ENCODE measurements at places on chromosomes 5 and 9.

- no peak for DNase-seq
Observed at GRCh38 chr5:151605559-151605958, 14.4 kb upstream of the FAT2 start.

GRCh38 chr9:72158680-72159079, 9.4 kb downstream of the GDA start:
- DNase-seq = no peak

DNA sequence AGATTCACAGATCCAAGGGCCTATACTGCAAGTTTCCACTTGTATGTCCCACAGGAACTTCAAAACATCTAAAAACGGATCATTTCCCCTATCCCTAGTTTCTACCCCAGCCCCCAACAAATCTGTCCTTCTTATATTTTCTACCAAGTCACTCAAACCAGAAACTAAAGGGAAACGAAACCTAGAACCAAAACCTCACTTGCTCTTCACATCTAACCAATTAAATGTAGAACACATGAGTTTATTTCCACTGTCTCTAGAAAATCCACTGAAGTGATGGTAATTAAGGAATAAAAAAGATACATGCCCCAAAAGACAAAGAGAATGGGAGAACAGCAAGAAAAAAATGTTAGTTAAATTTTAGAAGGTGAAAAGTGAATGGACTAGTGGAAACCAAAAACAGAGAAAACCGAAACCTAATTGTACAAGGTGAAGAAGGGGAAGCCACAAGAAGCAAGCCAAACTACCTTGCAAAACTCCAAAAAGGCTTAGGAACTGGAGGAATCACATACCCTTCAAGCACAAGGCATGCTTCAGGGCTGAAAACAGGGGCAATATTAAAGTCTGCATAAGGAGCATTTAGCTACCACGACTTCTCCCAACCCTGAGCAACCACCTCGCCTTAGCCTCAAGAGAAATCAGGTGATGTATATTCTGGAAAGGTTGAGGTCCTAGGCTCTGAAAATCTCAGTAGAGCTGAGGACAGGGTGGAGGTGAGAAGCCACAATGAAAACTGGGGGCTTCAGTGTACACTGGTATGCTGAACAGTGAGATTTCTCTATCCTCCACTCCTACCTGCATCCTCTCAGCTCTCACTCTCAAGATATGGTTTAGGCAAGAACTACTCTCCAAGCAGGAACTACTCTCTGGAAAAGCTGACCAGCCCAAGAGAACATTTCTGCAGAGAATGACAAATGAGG, 11.1 kb downstream of the SMU1 start:
- DNase-seq = no peak

DNA sequence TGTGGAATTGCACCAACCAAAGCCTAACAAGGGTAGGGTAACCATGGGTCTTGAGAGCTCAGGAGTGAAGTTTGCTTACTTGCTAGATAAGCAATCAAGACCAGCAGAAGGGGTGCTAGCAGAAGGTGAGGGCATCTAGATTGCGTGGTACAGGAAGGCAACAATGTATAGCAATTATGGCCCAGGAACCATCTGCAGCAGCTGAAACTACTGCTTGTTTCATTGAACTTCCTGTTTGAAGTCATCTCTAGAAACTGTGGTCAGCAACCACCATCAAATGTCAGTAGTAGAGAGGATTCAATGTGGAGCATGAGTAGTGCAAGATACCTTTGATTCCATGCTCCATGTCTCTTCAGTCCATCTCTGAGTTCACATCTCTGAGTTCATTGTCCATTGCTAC, 462.1 kb upstream of the GRAMD2B start:
- no peak for DNase-seq

- no peak for DNase-seq
Observed at GRCh38 chr9:118419676-118420075, 715.5 kb downstream of the TLR4 start.

DNA sequence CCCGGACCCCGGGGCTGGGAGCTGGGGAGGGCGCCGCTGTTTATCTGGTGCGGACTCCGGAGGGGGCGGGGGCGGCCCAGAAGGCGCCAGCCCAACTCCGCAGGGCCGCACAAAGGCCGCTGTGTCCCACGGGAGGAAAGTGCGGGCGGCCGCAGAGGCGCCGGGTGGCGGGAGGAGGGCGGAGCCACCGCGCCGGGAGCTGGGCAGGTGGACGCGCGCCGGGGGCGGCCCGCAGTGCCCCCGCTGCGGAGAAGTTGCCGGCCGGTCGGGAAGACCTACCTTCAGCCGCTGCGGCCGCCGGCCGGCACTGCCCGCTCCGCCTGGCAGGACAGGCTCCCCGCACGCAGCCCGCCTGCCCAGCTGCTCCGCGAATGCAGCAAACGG, 43.6 kb downstream of the NACC2 start:
- DNase-seq = no peak

- no peak for DNase-seq
Observed at GRCh38 chr5:31962871-31963307, 211.2 kb downstream of the GOLPH3 start.

DNA sequence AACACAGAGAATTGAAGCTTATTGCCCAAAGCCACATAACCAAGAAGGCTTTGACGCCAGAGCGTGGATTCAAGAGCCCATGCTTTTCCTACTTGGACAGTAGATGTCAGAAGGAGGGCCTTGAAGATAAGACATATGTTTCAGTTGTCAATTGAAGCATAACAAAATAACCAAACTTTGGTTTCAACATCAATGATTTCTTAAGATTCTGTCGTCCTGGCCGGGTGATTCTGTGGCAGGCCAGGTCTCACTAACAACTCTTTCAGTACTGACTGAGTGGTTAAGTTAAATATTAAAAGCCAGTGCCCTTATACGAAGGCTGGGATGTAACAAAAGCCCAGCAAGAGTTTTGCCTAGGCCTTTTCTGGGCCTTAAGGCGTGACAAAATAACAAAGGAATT, 94.0 kb downstream of the RCL1 start:
- DNase-seq = no peak

DNA sequence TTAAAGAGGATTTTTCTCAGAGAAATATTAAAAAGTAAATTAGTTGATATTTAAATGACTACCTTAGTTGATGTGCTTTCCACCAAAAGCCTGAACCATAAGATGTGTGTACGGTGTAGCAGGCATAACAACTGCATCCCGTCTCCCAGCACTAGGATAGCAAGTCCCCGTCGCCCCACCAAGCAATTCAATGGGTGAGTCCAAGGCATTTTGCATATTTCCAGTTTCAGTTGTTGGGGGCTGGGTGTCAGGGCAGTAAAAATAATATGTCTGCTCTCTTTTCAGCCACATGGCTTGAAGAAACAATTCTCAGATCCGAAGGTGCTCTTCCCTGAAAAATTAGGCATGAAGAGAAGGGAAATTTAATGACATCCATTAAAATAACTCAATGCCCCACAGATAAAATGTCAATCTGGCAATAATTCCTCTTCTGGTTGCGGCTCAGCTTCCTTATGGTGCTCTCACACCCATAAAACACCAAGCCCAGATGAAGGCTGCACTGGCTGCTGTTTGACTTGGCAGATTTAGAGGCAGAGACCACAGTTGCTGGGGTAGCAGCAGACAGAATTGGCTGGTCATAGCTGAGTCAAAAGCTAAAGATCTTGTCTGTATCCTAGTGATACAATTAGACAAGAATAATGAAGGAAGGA, 124.4 kb upstream of the ADCY2 start:
- no peak for DNase-seq

GRCh38 chr5:124408738-124409453, 337.5 kb downstream of the ZNF608 start:
- no peak for DNase-seq

DNA sequence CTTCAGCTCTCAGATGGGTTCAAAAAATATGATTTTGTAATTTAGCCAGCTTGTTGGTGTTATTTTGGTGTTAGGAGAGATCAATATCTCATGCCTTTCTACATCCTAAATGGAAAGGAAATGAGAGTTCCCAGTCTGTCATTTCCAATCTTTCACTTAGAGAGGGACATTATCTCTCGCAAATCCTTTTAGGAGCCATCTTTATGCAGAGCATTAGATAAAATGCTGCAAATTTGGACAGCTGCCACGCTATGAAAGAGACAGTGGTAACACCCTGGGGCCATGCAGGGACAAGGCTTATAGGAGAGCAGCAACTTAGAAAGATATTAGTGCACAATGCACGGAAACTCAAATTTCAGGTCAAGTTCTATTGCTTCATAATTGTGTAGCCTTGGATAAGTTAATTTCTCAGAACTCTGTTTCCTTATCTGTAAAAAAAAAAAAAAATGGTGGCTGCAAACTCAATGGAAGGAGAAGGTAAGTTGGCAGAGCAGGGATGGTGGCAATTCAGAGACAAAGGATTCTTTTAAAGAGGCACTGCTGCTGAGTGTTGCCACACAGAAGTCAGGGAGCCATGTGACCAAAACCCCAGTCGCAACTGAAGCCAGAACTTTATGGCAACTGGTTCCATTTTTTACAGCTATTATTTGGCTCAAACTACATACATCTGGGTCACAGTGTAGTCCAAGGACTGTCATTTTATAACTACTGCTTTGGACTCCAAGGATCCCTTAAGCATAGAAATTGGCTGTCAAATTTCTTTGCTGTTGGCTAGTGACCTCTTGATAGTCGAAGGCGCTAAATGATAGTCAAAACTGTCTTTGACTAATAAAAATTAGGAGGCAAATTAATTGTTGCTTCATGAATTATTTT, 210.2 kb downstream of the FRMD3 start:
- DNase-seq = no peak

GRCh38 chr5:168217497-168217896, 73.9 kb upstream of the WWC1 start:
- no peak for DNase-seq

GRCh38 chr9:136312436-136312835, 8.5 kb upstream of the CCDC187 start:
- DNase-seq = no peak

GRCh38 chr9:4574657-4575243, 84.5 kb downstream of the SLC1A1 start:
- no peak for DNase-seq

DNA sequence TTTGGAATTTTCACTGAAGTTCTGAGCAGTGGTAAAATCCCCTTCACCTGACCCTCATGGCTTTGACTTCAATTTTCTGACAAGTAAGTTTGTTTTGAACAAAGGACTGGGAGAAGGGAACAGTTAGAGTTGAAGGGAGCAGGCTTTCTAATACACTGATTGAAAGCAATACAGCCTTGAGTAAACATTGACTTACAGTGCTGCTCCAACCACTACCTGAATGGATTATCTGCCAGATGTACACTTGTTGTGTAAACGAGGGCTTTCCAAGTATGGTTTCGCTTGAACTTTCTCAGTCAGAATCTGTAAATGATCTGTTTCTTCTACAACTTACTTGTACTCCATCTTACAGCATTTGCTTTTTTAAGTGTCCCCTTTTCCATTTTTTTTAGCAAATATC, 1414.9 kb upstream of the NUDT12 start:
- DNase-seq = peak; percentile 30

DNA sequence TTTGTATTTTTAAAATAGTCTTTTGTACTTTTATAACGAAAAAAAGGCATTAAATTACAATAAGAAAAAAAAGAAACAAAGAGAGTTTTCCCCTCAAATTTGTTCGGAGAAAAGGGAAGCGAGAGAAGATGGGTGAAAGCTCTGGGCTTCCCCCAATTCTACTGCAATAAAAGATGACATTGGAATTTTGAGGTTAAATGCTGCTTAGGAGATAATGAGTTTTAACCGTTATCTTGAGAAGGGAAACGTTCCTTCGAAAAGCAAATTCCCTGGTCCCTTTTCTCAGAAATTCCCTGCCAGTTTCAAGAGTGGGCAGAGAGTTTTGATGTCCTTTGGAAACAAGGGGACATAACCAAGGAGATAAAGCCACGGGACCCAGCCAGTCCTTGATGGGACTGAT, 18.4 kb upstream of the ERGIC1 start:
- no peak for DNase-seq

GRCh38 chr5:23528677-23529076, 21.3 kb downstream of the PRDM9 start:
- DNase-seq = no peak

GRCh38 chr9:135258461-135258860, 171.0 kb downstream of the OLFM1 start:
- DNase-seq = no peak

- no peak for DNase-seq
Observed at GRCh38 chr9:98880311-98881015, 63.2 kb upstream of the COL15A1 start.

DNA sequence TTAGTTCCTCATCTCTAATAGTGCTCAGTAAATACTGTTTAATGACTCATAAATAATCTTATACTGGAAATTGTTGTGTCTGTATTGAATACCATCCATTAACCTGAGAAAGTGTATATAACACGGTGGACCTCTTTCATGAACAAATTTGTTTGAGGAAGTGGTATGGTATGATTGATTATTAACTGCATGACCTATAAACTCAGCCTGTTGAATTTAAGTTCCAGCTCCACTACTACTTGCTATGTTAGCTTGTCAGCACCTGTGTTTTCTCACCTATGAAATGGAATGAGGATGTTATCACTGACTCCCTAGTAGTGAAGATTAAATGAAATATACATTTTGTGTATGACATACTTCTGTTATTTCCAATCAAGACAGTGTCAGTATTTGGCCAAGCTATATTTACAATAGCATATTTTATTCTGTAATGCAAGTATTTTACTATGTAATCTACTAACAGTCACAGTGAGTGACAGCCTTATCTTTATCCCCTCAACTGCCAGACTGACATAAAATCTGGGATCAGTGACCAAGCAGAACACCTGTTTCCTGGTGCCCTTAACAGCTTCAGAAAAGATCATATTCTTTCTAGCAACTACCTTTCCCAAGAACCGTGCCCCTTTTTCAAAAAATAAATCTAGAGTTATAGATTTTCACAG, 77.3 kb upstream of the ITGA1 start:
- no peak for DNase-seq

DNA sequence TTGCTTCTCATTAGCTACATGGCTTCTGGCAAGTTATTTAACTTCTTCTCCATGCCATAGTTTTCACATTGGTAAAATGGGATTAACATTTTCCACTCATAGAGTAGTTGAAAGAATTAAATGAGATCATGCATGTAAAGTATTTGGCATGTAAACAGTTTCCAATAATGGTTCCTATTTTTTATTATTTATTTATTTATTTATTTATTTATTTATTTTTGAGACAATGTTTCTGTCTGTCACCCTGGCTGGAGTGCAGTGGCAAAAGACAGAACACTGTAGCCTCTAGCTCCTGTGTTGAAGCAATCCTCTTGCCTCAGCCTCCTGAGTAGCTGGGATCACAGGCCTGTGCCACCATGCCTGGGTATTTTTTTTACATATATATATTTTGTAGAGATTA, 117.7 kb downstream of the DOCK2 start:
- no peak for DNase-seq

GRCh38 chr5:109690242-109690974, 681 bp downstream of the MAN2A1 start:
- no peak for DNase-seq

Measured in COR-L47 (cell line).